Stimulated activated CD8-positive, alpha-beta memory T cell treated with anti-CD3 and anti-CD28 coated beads, Interleukin-4, amount 100 ng/mL, for 4 hours (primary cell): ENCODE measurements at places on chromosomes 4 and X.

- no peak for DNase-seq
Observed at GRCh38 chr4:47359891-47360290, 103.6 kb downstream of the COMMD8 start.

DNA sequence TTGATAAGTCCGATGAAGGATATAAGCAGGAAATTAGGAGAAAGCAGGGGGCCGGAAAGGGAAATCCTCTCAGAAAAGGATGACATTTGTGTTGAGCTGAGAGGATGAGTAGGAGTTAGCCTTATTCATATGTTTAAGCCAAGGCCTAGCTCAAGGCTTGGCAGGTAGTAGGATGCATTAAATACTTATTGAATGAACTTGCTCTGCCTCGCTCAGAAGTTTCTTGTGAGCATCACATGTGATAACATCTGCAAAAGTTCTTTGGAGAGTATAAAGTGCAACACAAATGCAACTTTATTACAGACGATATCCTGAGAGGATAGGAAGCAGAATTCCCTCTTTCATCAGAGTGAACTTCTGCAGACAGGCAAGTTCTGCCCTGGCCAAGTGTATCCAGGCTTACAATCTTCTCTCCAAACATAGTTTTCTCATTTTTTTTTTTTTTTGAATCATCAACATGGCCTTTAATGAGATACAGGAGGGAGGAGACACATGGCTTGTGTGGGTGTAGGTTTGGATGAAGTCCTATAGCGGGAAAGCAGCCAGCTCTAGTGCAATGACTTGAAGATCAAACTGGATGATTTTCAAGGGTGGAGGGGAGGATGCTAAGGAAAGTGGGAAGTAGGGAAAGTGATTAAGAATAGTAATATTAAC is 48.1 kb downstream of the LUZP4 start:
- no peak for DNase-seq

DNA sequence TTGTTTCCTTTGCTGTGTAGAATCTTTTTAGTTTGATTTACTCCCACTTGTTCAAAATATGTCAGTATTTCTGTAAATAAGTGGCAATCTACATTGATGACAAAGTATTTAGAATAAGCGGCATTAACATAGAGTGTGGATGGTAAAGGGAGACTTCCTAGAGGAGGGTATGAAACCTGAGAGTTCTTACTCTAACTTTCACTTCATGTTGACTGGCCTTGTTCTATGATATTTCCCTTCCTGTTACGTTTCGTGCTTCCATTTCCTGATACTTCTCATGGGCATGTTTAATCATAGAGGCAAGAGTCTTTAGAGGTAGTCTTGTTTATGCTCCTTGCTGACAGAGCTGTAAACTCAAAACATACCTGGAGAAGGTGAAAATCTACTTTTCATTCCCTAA is 408.9 kb downstream of the GLUD2 start:
- DNase-seq: no peak

DNA sequence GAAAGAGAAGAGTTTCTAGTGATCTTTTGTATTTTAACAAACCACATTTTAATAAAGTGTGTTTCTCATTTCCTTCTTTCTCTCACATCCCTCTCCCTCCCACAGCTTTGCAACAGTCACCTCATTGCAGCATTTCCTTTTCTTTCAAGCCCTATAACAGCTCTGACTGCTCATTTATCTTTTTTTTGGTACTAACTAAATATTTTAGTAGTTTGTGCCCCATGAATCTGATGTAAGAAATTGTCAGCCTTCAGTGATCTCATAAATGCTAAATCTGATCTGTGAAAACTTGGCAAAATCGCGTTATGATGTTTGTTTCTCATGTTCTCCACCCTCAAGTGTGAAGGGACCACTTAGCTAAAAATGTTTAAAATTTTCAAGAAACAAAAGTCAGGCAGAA is 258.5 kb upstream of the SLIT2 start:
- no peak for DNase-seq

DNA sequence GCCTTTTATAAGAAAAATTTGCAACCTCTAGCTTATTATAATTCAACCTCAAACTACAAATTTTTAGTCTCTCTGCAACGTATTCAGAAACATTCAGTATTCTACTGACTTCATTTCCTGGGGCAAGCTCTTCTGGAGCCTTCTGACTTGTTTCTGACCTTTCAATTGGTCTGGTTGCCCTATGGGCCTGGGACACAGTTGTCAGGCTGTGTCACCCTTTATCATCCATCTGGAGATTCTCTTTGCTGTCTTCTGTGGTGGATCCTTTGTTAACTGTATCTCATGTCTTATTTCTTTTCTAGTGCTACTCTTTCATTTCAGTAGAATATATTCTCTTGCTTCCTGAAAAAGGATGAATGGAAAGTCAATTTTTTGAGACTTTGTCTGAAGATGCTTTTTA is 55.1 kb upstream of the PGRMC2 start:
- no peak for DNase-seq

DNA sequence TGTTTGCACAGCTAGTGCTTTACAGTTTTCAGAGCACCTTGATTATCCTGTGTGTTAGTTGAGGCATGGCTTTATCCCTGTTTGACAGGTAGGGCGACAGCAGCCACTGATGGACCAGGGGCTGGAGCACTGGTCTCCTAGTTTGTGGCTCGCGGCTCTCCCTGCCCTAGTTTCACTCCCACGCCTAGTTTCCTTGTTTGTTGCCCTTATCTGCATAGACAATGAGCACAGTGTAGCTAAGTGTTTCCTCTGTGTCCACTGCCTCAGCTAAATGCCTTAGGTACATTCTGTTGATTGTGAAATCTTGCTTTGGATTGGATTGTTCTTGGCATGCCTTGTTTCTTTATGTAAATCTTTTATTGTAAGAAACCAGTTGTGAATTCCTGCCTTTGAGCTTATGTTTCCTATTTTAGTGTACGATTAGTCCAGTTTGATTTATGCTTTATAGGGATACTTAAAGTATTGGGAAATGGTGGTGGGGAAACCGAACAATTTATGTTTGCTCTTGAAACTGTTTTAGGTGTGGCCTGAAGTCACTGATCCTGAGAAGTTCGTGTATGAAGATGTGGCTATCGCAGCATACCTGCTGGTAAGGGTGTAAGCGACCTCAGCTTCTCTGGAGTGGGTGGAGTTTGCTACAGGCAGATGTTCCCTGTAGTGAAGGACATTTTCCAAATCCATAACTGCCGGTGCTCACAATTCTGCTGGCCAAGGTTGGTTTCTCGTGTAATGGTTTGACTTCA is 11.0 kb downstream of the TRMT44 start:
- DNase-seq: no peak
